CD4-positive, alpha-beta T cell treated with Interferon alpha-2 for 1 hour (primary cell): ENCODE measurements at places on chromosomes 1 and 21.

- DNase-seq = no peak
These were observed 250.8 kb upstream of the KIAA0040 start for GRCh38 chr1:175443332-175443731.

- DNase-seq = no peak
These were observed 28.4 kb downstream of the URB1 start for GRCh38 chr21:32364387-32364786.

DNA sequence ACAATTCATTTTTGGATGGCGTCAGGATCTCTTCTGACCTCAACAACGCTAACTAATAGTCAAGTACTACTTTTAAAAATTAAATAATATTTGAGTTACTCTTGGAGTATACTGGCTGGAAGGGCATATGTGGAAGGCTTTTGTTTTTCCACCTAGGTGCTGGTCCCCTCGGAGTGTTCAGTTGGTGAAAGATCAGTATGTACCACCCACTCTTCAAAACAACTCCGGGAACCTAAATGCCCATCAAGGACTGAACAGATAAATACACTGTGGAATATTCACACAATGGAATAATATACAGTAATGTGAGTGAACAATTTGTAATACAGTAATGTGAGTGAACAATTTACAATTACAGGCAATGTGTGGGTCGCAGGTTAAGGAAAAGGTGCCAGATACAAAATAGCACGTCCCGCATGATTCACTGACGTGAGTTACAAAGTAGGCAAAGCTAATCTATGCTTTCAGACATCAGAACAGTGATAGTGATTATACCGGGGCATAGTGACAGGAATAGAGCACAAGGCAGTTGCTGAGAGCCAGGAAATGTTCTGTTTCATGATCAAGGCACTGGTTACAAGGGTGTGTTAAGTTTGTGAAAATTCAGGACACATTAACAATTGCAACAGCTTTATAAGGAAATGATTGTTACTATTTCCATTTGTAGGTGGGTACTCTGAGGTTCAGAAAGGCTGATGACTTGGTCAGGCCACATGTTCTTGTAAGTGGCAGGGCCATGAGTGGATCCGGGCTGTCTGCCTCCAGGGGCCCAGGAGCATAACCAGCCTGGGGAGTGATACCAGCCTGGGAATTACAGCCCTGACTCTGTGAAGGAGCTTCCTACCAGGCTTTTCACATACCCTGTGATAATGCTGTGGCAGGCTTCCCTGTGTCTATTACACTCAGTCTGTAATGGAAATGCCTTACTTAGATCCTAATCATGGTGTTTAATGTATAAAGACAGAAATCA lies 59.3 kb upstream of the ABCD3 start:
- DNase-seq = no peak

DNA sequence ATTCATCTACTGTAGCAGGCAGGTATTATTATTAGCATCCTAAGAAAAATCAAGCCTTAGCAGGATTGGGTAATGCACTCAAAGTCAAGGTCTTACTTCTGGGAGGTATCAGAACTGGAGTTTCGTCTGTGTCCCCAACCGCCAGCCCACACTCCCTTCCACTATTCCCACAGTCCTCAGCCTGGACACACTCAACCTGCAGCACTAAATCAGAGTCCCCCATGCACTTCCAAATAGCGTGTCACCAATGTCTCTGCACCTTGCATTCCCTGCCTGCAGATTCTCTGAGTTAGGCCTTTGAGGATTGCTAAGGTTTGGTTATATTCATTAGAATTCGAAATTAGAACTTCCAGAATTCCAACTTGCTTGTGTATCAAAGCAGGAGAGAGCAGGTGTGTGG lies 3.9 kb downstream of the LYPD8 start:
- no peak for DNase-seq

DNA sequence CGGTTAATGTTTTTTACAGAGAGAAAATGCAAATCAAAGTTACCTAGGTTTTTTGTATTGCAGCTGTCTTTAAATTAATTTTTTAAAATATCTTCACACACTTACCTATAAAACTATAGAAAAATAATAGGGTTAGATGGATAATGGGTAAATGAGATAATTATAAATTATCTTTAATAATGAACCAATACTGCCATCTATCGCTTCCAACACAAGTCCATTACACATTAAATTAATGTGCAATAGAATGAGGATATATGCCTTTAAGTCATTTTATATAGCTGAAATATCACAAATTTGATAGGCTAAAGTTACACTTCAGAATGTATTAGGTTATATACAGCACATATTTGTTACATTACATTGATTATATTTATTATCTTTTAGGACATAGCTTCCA lies 2212.8 kb downstream of the MRPL39 start:
- no peak for DNase-seq

DNA sequence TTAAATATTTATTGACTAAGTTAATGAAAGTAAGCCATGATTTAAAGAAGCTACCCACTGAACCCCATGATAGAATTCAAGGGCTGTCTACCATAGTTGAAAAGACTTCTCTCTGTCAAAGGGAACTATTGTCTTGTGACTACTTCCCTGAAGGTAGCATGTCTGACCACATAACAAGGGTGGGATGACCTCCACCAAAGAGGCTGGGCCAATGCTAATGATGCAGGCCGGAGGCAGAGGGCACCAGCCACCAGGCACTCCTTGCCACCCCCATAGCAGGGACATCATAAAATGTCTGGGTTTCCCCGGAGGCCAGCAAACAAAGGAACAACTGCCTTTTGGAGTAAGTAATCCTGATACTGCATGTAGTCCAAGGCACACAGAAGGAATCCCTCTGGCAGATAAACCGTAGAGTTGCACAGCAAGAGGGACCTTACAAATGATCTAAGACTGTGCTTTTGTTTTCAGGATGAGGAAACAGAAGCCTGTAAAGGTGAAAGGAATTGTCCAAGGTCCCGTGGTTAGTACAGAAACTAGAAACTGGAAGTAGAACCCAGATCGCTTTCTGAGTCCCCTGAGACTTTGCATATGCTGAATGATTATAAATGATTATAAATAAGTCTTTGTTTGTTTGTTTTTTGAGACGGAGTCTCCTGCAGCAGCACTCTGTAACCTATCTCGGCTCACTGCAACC lies 33.5 kb upstream of the ITPKB start:
- no peak for DNase-seq

DNA sequence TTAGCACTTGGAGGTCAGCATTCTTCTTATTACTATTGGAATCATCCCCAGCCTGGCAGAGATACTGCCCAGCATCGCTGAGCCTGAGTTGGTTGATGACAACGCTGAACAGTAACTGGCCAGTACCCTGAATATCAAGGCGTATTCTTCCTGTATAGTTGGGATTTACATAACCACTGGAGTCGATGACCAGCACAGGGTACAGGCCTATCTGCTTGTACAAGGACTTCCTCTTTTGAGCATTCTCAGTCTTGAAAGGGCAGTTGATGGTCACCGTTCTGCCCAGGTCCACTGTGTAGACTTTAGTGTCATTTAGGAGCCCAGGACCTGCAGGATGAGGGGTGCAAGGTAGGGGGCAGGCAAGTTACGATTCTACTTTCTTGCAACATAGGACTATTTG lies 8.8 kb downstream of the PIGR start:
- no peak for DNase-seq

DNA sequence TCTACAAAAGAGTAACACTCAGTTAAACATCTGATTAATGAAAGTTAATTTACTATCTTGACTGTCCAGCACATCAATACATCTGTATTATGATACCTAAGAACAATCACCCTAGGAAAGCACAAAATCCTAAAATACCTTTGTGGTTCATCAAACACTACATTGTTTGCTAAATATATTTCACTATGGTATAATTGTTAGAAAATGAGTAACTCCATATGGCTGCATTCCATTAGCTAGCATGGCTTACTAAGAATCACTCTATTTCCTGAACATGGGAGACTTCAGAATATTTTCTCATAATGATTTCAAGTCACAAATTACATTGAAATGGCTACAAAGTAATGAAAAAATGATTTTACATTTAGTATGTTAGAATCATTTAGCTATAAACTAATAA lies 12.5 kb downstream of the TRMT1L start:
- no peak for DNase-seq

DNA sequence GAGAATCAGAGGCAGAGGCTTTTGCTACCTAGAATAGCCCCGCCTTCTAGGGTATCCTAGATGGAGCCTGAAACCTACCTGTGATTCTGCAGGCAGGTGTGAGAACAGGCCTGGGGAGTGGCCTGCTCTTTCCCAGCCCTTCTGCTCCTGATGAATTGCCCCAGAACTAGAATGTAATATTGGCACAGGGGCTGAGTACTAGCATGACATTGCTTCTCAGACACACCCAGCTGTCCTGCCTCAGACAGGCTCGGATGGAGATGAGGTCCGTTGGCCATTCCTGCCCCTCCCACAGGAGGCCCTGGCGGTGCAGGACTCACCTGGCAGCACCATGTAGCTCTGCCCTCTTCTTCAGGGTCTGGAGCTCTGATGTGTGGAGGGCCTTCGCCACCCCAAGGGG lies 237.6 kb downstream of the GRIK3 start:
- no peak for DNase-seq

DNA sequence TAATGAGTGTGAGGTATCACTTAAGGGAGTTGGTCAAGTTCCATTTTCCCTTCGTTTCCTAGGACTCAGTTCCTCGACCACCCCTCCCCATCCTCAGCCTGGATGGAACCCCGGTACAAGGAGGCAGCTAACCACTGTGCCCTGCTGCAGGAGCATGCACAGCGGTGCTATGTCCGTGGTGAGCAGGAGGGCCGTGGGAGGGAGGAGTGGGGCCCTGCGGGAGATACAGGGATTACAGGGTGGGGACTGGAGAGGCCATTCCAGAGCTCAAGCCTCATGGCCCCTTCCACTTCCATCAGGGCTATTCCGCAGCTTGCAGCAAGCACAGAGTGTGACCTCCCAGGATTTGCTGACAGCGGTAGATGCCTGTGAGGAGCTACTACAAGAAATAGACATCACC lies 25.8 kb downstream of the HYI start:
- no peak for DNase-seq

GRCh38 chr1:109819906-109820305 lies 56.2 kb upstream of the EPS8L3 start:
- no peak for DNase-seq

DNA sequence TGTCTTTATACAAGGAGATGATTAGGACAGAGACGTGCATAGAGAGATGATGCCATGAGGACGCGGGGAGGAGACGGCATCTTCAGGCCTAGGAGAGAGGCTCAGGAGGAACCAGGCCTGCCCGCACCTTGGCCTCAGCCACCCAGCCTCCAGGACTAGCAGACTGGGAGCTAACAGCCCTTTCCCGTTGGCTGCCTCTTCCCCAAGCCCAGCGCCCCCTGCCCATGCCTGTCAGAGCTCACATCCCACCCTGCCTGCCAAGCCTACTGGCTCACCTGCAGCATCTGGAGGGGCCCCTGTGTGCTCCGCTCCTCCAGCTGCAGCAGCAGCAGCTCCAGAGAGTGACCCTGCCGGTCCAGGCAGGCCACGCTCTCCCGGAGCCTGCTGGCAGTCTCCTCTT lies 4.0 kb upstream of the TRIM11 start:
- DNase-seq = no peak

GRCh38 chr1:103002005-103002404 lies 106.3 kb downstream of the COL11A1 start:
- DNase-seq = no peak

GRCh38 chr1:234214911-234215892 lies 158.1 kb upstream of the COA6 start:
- DNase-seq = no peak

DNA sequence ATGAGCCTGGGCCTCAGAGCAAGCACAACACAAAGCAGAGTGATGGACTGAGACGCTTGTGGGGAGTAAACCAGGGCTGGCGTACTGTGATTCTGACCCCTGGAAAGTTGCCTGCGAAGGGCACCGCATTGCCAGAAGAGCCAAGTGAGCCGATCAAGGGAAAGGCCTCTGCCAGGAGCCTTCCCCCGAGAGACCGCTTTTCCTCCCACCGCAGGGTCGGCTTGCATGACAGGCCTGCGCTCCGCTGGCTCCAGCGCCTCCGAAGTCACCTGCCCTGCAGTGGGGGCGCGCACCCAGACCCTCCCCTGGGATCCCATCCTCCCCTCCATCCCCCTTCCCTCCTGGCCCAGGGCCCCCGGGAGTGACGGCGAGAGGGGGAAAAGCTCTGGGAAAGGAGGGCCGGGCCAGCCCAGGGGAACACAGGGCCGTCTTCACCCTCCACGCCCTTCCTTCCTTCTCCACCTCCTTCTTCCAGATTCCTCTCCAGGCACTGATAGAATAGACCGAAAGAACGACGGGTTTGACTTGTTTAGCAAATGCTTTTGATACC lies 165.0 kb downstream of the TRIM33 start:
- DNase-seq = no peak

GRCh38 chr1:156123356-156124196 lies 9.1 kb downstream of the LMNA start:
- DNase-seq = peak; percentile 64

GRCh38 chr1:194289569-194290266 lies 1103.3 kb upstream of the B3GALT2 start:
- peak; percentile 75 for DNase-seq

DNA sequence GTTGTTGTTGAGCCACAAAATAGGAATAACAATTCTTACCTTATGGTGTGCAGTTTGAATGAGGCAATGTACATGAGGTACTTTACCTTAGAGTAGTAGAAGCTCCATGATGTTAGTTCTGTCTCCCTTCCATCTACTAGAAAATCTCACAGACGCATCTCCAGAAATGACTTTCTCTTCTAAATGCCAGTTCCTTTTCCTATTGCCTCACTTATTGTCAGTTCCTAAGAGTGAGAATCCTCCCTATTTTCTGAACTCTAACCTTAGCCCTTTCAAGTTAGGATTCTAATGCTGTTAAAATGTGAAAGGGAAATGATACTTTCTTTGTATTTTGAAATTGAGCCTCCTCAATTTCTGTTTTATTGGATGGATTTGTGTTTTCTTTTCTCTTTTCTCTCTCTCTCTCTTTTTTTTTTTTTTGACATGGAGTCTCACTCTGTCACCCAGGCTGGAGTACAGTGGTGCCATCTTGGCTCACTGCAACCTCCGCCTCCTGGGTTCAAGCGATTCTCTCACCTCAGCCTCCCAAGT lies 18.6 kb upstream of the MAPKAPK2 start:
- no peak for DNase-seq

DNA sequence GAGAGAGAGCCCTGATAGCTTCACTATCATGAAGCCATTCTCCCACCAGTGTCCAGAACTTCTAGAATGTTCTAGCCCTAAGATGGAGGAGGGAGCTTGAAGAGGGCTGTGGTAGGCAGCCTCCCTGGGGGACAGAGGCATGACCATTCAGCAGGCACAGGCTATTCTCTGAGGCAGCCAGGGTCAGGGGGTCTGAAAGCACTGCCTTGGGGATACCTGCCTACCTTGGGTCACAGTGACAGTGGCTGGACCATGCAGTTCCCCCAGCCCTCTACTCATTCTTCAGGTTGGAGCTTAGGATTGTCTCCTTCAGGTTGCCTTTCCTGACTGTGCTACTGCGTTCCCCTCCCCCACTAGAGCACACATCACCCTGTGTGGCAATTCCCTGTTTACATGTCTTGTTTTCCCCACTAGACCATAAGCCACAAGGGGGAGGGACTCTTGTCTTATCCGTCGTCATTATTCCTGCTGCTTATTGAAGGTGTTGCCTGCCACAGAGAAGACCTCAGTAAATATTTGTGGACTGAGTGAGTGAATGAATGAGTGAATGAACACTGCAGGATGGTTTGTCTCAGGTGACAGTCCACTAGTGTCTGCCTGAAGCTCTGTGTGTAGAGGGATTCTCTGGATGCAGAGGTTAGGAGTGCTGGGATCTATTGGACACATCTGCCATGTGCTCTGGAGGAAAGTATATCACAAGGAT lies 5.2 kb downstream of the ZDHHC18 start:
- DNase-seq = peak; percentile 61
